ENCODE measurements at places on chromosomes 1 and 21. TPM values are rescaled to one million over a fixed set of nuclear protein-coding genes. Genes with fewer than 3 reads are reported as not detected.

PTPN7 gene
- not detected for total RNA-seq

DNAJC6 gene
- total RNA-seq, result 7.9 TPM

DNA sequence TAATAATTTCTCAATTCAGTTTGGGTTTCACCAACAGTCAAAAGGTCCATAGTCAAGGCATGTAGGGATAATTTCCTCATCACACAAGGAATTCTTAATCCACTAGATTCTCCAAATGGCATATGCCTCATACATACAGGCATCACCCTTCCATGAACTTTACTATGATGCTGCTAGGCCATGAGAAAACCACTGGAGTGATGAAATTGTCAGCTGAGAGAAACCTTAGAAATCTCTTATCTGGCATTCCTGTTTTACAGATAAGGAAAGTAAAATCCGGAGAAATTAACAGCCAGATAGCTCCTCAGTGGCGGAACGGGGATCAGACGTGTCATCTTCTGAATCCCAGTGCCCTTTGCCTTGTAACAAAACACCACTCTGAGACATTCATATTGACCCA lies 274.4 kb downstream of the NTNG1 start:
- DNase-seq, result no peak

DNA sequence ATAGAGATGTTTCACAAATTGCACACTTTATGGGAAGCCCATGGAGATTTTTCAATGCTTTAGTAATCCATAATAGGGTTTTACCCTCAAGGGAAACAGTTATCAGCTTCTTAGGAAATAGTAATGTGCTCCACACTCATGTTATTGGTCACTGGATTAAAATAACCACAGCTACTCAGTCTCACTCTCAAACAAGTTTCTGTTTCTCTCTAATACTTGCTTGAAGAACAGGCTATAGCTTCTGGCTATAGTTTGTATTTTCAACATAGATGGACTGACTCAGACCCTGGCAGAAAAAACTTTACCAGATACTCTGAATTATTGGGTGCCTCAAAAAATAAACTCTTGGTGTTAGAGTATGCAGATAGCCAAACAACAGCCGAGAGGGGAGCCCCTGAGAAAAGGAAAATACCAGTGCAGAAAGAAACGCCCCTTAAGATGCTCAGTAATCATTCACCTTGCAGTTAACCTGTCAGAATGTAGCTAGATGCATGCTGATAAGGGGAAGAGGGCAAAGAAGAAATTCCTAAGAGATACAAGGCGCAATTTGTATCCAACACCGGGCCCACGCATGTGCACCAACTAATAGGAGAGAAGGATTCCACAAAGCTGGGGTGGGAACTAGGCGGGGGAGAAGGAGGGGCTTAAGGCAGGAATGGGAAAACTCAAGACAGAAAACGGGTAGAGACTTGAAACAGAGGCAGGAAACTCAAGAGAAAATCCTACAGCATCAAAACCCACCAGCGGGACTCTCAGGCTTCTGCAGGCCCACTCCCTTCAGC lies 30.4 kb upstream of the PDE4B start:
- no peak for DNase-seq

DNA sequence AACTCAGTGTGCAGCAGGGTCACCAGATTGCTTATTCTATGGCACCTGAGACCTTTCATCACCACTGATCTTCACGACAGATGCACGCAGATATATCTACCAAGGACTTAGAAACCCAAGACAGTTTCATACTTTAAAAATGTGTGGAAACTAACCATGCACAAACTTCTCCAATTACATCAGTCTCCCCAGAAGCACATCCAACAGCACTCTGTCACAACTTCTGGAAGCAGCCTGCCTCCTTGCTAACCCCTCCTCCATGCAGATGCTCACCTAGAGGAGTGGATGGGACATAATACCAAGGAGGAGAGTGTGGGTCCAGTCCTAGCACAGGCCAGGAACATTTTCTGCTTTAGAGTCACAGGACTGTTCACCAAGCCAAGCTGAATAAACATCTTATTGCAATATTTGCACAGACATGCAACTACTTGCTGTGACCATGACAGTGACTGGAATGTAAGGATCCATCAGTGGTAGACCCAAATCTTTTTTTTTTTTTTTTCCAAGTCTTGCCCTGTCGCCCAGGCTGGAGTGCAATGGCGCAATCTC lies 69.4 kb downstream of the HIVEP3 start:
- DNase-seq, result no peak

DNA sequence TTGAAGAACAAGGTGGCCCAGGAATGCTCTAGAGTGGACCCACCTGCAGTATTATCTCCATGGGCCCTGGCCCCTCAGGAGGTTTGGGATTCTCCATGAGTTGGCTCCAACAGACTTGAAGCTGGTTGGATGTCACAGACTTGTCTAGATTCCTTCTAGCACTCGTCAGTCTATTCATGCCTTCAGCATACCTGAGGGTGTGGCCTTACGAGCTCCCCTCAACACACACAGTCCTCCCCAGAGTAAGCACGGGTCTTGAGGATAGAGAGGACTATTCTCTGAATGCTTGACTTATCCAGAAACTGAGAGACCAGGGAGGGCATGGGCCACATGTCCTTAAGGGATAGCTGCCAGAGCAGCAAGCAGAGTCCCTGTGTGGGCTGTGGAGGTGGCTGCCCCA lies 45.9 kb upstream of the COL6A1 start:
- DNase-seq, result no peak

DNA sequence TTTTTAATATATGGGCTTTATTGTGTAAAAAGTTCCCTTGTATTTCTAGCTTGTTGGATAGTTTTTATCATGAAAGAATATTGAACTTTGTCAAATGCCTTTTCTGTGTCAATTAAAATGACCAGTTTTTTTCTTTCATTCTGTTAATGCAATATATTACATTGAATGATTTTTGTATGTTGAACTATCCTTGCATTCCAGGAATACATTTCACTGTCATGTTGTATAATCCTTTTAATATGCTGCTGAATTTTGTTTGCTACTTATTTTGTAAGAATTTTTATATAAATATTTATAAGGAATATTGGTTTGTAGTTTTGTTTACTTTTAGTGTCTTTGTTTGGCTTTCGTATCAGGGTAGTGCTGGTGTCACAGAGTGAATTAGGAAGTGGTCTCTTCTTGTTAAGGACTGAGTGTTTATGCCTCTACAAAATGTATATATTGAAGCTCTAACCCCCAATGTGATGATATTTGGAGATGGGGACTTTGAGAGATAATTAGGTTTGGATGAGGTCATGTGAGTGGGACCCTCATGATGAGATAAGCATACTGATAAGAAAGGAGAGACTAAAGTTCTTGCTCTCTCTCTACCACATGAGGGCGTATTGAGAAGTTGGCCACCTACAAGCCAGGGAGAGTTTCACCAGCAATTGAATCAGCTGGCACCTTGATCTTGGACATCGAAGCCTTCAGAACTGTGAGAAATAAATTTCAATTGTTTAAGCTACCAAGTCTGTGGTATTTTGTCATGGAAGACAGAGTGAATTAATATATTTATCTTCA lies 12.0 kb upstream of the SLAMF6 start:
- DNase-seq, result no peak
